ENCODE measurements at places on chromosomes 5 and 9.

DNA sequence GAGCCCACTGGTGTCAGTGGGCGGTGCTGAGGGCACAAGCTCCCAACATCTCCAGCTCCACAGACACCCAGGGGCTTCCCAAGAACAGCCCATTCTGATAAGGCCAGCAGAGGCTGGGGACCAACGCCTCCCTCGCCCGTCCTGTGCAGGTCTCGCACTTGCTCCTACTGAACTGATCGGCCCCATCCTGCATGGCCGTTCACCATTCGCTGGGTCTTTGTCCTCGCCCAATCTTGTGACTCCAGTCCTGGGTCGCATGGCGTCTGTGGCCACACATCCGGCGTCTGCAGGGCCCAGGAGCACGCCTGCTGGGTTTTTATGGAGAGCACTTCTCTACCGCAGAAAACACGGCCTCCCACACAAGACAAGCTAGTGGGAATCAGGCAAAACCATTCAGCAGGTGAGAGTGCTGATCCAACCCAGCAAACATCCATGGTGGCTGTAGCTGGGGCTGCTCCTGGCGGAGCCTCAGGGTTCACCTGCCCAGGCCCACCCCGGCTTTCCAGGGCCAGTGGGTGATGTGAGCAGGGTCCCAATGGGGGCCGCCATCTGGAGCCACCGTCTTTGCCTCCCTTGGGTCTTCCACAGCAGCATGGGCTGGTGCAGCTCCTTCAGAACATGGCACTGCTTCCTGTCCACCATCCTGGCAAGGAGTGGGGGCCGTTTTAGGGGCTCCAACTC is 7.4 kb downstream of the LRRC14B start:
- DNase-seq, result peak; percentile 14

- no peak for DNase-seq
Observed at GRCh38 chr9:87370049-87370685, 127.5 kb upstream of the DAPK1 start.

DNA sequence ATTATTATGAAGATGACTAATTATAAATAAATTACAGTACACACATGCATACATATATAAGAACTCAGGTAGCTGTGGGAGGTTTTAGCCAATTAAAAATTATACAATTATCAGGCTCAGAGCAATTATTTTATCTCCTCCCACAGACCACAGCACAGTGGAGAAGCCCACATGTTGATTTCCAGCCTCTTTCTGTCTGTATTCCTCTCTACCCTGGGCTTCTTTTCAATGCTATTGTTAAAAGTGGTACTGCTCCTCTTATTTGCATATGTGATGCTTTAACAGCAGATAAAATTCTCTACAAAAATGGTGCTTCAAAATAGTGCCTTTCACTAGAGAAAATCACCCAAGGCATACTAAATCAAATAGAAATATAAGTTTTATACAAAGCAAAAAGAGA is 218.7 kb downstream of the NFIB start:
- DNase-seq, result no peak

DNA sequence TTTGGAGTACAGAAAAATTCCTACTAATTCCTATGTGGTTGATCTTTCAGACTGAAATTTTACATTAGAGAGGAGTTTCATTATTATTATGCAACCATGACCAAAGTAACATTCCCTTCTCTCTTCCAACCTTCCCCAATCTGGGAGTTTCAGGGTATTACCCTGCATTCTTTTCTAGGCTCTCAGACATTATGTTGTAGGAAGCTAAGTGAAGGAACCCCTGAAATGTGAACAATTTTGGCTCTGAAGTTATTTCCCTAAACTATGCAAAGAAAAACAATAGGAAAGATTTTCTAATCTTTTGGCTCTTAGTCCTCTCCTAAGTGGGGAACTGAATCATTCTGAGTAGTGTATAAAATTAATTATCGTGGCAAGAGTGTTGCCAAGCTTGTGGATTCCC is 63.3 kb upstream of the ZFAND5 start:
- no peak for DNase-seq

DNA sequence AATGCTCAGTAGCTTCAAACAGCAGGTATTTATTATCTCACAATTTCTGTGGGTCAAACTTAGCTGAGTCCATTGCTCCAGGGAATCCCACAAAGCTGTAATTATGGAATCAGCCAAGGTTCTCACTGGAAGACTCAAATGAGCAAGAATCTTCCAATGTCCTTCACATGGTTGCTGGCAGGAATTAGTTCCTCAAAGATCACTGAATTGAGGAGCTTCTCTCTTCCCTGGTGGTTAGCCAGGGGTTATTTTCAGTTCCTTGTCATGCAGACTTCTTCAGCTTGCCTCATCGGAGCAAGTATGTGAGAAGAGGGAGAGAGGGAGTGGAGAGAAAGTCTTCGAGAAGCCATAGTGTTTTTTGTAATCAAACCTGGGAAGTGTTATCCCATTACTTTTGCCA is 2331.9 kb downstream of the MAT2B start:
- DNase-seq, result no peak

- DNase-seq, result no peak
Observed at GRCh38 chr5:98679963-98680362, 93.5 kb upstream of the RGMB start.

DNA sequence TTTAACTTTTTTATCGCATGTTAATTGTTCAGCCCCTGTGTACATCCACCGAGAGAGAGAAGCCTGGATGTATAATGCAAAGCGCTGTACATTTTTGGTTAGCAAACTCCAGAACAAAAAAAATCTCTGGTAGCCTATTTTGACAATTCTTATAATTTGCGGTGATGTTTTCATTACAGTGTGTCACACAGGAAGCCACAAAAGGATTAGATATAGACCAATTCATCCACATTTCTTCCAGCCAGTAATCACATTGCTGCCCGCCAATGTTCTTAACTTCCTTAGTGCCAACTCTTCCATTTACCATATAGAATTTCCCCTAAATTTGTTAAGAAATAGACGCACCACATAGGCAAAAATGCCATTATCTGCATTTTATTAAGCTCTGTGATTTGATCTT is 435.6 kb downstream of the EFNA5 start:
- DNase-seq, result no peak

GRCh38 chr9:111360881-111361280 is 30.9 kb upstream of the OR2K2 start:
- DNase-seq, result no peak

DNA sequence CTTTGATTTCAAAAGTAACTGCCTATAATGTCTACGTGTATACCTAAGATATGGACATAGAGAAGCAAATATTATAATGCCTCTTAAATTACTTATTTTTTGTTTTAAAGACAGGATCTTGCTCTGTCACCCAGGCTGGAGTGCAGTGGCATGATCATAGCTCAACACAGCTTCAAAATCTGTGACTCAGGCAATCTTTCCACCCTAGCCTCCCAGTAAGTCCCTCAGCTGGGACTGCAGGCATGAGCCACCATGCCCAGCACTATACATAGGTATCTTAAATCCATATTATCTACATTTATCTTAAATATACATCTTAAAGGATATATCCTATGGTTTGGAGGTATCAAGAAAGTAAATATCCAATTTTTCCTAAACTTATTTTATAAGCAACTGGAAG is 261.2 kb downstream of the ARL15 start:
- DNase-seq, result no peak

- peak; percentile 16 for DNase-seq
Observed at GRCh38 chr5:1007681-1008450, 736 bp upstream of the NKD2 start.

- DNase-seq, result no peak
Observed at GRCh38 chr5:39394946-39395345, 29.8 kb downstream of the DAB2 start.

- DNase-seq, result no peak
Observed at GRCh38 chr5:88663793-88664216, 219.2 kb downstream of the MEF2C start.

DNA sequence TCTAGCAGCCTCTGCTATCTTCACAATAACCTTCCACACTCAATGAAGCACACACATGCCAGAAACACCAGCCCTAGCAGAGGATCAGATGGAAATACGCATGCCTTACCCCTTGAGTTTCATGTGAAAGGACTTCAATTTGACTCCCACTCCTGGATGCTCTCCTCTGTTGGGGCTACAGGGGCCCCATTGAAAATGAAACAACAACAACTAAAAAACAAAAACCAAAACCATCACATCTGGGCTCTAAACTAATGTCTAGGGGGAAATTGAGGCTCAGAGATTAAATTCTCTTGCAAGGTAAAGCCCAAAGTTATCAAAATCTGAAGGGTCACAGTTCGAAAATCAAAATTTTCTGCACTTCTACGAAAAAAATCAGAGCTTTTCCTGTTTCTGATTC is 7.9 kb upstream of the RFESD start:
- DNase-seq, result no peak

- DNase-seq, result no peak
Observed at GRCh38 chr9:90508940-90509339, 133.7 kb downstream of the DIRAS2 start.

- no peak for DNase-seq
Observed at GRCh38 chr9:117030254-117030768, 343.2 kb downstream of the TRIM32 start.

- no peak for DNase-seq
Observed at GRCh38 chr5:41883936-41884335, 13.7 kb upstream of the OXCT1 start.

DNA sequence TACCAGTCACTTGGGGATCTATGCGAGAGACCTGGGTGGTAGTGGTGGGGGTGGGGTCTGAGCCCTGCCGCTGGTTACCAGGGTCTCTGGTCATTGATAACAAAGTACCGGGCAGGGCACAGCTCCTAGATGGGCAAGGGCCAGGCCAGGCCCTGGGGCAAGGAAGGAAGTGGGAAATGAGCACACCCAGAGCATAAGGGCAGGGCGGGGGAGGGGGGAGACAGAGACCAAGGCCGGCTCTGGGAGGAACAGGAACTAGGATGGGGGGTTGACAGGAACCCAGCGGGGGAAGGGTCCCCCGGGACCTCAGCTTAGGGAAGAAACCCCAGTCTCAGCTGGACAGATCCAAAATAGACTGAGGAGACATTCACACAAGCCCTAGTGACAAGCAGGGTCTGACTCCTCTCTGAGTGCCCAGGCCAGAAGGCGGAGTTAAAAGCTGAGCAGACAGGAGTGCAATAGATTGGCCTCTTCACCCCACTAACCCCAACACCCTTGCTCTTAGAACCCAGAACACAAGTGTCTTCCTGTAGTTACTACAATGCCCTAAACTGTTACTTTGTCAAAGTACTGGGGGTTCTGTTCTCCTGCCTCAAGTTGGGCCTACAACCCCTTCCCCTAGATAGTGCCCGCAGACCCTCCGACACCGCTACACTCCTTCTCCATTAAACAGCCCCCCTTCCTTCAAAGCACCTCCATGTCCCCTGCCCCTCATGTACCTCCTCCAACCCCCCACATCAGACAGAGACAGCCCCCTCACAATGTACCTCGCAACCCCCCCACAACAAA is 628 bp downstream of the ATOSB start:
- DNase-seq, result peak; percentile 62

All from right hindlimb (tissue), 1 donor.